ENCODE measurements at places on chromosomes 5 and 9. TPM values are rescaled to one million over a fixed set of nuclear protein-coding genes. Genes with fewer than 3 reads are reported as not detected.

DNA sequence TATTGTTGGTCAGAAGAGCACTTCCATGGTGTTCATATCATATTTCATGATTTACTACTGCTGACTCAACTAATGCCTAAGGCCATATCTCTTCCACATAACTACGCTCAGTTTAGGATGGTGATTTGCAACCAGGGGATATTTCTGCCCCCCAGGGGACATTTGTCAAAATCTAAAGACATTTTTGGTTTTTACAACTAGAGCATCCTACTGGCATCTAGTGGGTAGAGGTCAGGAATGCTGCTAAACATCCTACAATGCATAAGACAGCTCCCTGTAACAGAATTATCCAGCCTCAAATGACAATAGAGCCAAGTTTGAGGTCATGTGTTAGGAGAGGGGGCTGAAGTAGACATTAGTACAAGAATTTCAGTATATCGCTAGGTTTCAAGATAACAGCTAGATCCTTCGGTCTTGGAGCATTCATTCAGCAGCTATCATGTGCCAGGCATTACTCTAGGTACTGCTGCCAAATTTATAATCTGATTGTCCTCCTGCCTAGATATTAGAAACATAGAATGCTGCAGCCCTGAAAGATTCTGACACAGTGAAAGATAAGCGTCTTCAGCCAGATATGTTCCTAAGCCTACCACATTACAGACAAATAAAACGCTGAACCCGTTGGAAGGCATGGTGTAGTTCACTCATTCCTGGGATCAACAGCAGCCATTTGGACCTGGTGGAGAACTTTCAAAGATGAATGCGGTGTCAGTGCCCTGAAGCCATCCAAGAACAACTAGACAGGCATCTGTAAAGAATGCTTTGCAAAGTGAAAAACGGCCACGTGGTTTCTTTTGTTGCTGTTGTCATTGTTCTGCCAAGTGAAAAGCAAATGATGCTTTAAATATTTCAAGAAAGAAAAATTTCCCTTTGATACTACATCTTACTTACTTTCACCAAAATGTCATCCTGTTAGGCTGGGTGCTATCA is 55.5 kb upstream of the FST start:
- no peak for DNase-seq

DNA sequence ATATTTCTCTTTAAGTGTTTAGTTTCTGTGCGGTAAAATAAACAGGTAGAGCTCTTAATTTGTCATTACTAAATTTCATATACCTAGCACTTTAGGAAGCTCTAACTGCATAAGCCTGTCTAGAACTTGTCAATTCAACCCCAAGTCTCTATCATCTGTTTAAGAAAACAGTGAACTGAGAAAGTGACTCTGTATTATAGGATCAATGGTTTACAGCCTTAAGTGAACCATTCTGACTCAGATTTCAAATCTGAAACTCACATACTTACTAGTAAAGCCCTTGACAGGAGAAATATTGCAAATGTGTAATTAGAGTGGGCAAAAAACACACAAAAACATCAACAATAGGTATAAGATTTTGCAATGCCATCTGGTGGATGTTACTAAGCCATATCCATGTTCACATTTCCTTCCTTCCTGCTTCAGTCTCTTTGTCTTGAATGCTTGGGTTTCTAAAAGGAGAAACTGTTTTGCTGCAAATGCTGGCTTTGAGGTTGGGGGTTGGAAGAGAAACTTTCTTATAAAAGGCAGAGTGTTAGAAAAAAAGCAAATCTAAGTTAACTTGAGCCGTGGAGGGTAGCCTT is 101.8 kb downstream of the DOCK8 start:
- DNase-seq: no peak

DNA sequence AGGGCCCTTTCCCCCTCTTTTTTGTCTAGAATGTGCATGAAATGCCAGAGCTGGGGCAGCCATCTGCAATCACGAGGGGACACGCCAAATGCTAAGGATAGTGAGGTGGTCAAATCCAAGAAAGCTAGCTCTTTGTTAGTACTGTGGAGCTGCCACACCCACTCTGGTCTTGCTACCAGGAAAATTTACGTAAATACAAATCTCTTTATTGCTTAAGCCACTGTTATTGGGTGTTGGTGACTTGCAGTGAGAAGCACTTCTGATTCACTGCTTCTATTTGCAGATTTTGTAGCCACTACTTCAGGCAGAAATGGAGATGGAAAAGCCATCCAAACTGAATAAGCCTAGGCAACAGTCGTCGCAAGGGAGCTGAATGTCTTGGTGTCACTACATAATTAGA is 25.6 kb upstream of the SUSD1 start:
- no peak for DNase-seq

DNA sequence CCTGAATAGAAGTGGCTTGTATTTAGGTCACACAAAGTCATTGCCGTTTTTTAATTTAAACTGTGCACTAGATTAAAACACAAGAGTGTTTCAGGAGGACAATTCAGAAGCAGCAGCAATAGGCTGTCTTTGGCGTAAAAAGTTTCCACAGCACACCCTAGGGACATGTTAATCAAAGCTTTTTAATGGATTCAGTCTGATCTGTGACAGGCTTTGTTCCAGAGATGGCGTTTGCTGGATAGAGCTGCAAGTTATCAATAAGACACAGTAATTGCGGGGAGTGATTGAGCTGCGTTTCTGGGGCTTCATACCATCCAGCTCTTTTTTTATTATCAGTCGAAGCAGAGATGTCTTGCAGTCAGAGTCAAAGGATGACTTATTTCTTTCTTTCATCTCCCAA is 300.3 kb downstream of the ZNF608 start:
- no peak for DNase-seq

DNA sequence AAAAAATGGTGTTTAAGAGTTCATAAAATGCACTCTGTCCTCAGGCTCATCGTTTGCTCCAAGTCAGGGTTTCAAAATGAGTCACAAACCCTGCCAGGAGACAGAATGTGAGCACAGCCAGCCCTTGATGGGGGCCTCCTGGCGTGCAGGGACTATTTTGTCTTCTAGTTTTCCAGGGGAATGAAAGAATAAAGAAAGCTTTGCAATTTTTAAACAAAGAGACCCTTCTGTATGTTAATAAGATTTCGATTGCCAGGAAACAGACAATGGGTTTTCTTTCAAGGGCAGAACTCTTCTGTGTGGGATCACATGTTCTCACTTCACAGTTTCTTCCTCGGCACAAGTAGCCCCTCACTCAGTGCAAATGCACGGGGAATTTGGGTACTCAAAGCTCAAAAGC is 121.4 kb upstream of the C6 start:
- DNase-seq: no peak

IRX2 gene
- 0.67 TPM for polyA plus RNA-seq

GRCh38 chr5:72137826-72138409 is 30.6 kb downstream of the MAP1B start:
- DNase-seq: peak; percentile 25

- DNase-seq: no peak
Measured at GRCh38 chr5:147169399-147169798, 65.4 kb upstream of the STK32A start.

GRCh38 chr9:76419782-76420380 is 25.7 kb upstream of the RFK start:
- peak; percentile 59 for DNase-seq

GRCh38 chr5:95870105-95870672 is 47.7 kb upstream of the GLRX start:
- DNase-seq: no peak

DOCK2 gene
- polyA plus RNA-seq: 4.0 TPM

DNA sequence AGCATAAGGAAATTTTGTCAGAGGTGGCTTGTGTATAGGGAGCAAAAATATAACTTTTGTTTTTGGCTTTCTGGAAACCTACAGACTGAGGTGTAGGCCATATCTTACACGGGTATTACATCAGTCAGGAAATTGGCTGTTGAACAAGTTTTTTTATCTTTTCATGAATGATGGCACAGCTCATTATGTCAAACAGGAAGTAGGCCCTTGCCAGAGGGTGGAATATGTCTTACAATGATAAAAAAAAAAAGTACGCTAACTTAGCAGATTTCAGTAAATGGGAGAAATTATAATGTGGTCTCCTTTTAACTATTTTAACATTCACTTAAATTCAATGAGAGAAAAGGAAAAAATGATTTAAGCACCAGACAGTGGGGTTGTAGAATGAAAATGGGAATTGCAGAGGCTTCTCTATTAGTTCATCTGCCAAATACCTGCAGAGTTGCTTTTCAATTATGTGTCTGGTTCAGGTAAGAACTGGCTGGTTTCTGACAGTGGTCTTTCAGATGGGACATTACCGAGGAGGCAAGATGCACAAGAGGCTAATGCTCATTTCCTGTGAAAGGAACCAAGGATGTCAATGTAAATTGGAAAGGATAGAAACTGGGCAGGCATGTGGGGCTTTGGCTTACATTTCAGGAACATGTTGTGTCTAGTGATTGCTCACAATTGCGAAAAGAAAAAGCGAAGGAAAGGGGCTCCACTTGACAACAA is 169.9 kb downstream of the NNT start:
- no peak for DNase-seq

- DNase-seq: no peak
Measured at GRCh38 chr5:136000932-136001331, 27.9 kb upstream of the TGFBI start.

GRCh38 chr5:80565330-80565729 is 4.8 kb downstream of the ANKRD34B start:
- DNase-seq: no peak

- DNase-seq: no peak
Measured at GRCh38 chr9:101397746-101398067, 711 bp downstream of the MRPL50 start.

- DNase-seq: no peak
Measured at GRCh38 chr9:746661-747434, 94.6 kb upstream of the DMRT1 start.

SLC6A7 gene
- polyA plus RNA-seq: not detected

GRCh38 chr5:121671624-121672023 is 180.1 kb upstream of the FTMT start:
- DNase-seq: no peak

DNA sequence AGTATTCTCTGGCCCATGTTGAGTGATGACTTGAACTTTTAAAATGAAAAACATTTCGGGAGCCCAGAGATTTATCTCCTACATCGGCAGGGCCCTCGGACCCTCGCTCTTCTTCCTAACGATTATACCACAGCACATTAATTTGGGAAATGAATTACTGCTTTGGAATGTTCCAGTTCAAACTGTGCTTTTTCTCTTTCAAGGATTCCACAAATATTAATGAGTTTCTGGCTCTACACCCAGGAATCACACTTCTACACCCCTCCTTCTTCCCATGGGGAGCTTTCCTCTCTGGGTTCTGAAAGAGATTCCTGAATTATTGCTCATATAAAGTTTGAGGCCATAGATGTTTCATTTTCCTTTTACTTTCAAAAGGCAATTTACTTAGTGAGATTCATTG is 41.2 kb downstream of the NSG2 start:
- no peak for DNase-seq

- DNase-seq: no peak
Measured at GRCh38 chr9:3931996-3932906, 367.6 kb downstream of the GLIS3 start.

NUTM2F gene
- polyA plus RNA-seq: not detected

- no peak for DNase-seq
Measured at GRCh38 chr5:177453852-177454396, 7.3 kb downstream of the PRR7 start.

CNTLN gene
- 8.5 TPM for polyA plus RNA-seq

FBN2 gene
- polyA plus RNA-seq: 22.4 TPM

DNA sequence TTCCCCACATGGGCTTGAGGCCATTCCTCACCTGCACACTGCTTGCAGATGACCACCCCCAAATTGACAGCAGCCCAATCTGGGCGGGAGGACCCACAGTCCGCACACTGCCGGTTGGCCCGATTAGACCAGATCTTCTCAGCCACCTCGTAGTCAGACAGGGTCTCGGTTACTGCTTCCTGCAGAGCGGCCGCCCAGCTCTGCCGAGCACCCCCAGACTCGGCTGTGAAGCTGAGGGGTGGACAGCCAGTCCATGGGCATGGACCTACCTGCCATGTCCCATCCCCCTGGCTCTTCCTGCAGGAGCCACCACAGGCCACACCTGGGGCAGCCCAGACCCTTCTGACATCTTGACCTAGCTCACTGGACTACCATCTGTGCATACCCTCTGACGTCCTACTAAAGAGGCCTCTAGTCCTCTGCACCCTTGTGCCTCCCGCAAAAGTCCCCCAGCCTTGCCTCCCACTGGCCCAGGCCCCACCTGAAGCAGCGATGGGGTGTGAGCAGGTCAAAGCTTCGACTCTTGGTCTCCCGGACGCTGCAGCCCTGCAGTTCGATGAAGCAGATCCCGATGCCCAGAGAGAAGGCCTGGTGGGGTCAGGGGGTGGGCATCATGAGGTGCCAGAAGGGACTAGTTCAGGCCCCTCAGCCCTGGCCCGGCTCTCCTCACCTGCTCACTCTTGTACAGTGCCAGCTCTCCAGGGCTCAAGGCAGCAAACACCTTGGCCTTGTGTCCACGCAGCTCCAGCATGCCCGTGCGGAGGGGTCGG is 9.8 kb downstream of the ARAP3 start:
- DNase-seq: no peak

NR6A1 gene
- polyA plus RNA-seq: 1.7 TPM

SAXO1 gene
- not detected for polyA plus RNA-seq

- no peak for DNase-seq
Measured at GRCh38 chr9:68685213-68685612, 19.8 kb upstream of the PIP5K1B start.

- DNase-seq: peak; percentile 61
Measured at GRCh38 chr9:127567035-127567729, 44.9 kb upstream of the STXBP1 start.

SLC4A9 gene
- not detected for polyA plus RNA-seq

- DNase-seq: no peak
Measured at GRCh38 chr9:125043631-125044030, 99.7 kb downstream of the SCAI start.

REEP2 gene
- 6.1 TPM for polyA plus RNA-seq

DNA sequence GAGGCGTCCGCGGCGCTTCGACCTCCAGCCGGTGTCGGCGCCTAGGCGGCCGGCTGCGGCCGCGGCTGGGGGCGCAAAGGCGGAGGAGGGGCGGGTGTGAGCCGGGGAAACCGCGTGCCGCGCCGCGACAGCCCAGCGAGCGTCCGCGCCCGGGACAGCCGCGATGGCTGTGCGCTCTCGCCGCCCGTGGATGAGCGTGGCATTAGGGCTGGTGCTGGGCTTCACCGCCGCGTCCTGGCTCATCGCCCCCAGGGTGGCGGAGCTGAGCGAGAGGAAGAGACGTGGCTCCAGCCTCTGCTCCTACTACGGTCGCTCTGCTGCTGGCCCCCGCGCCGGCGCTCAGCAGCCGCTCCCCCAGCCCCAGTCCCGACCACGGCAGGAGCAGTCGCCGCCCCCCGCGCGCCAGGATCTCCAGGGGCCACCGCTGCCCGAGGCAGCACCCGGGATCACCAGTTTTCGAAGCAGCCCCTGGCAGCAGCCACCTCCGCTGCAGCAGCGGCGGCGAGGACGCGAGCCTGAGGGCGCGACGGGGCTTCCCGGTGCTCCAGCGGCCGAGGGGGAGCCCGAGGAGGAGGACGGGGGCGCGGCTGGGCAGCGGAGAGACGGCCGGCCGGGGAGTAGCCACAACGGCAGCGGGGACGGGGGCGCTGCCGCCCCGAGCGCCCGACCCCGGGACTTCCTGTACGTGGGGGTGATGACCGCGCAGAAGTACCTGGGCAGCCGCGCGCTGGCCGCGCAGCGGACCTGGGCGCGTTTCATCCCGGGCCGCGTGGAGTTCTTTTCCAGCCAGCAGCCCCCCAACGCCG is 605 bp downstream of the CHSY3 start:
- DNase-seq: peak; percentile 5

- no peak for DNase-seq
Measured at GRCh38 chr9:1219284-1219683, 169.1 kb downstream of the DMRT2 start.

SLC6A3 gene
- polyA plus RNA-seq: 0.05 TPM

Measured in A549 (cell line).